Right cardiac atrium (tissue), 5 donors: ENCODE measurements at places on chromosomes 11 and 22. TPM values are rescaled to one million over a fixed set of nuclear protein-coding genes. Genes with fewer than 3 reads are reported as not detected.

DNA sequence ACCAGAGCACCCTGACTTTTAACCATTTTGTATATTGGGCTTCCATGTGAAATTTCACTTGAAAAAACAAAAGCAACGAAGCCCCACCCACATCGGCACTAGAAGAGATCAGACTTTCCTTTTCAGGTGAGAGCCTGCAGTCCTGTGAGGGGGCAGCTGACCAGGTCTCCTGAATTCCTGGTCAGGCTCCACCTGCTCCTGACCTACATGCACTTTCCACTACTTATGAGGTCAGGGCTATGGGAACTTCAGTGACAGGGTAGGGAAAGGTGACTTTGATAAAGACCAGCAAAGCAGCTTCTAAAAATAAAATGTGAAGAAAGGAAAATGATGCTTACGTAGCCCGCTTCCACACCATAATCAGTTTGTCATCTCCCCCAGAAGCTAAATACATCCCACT lies 24.7 kb downstream of the HIRA start:
- no peak for DNase-seq

- peak; percentile 65 for DNase-seq
Measured at GRCh38 chr11:62171261-62171723, 18.7 kb upstream of the SCGB1D1 start.

The DCHS1 gene
- 6.4 TPM for polyA plus RNA-seq

- DNase-seq: no peak
Measured at GRCh38 chr22:44473580-44473979, 24.5 kb downstream of the RTL6 start.

DNA sequence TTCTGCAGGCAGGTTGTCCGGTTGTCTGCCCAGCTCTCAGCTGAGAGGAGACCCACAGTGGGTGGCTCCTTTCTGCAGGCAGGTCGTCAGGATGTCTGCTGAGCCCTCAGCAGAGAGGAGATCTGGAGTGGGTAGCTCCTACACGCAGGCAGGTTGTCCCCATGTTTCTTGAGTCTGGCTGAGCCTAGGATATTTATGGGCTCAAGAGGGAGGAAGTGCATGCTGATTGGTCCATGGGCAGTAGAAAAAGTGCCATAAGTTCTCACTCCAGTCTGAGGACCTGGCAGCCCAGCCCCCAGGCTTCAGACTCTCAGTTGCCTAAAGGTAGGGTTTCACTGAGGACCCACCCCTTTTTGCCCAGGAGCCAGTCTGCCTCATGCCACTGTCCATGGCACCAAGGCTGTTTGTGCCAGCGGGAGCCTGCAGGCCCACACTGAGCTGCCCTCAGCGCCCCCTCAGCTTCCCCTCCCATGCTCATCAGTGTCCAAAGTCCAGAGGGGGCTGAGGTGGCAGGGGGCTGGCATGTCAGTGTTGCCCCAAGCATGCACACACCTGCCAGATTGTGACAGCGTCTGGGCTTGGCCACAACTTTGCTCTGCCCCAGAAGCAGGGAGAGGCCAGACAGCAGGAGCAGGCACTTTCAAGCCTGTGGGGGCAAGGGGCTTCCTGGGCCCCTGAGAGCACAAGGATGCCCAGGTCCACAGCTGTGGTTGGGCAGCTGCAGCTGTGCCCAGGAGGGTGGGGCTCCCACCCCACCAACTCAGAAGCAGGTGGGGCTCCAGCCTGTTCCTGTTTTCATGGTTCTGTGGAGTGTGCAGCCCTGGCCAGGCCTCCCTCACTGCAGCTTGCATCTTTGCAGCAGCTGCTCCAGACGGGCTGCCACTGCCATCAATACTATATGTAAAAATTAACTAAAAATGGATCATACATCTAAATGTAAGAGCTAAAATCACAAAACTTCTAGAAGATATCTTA lies 3.8 kb upstream of the RNF141 start:
- no peak for DNase-seq

The SCN3B gene
- polyA plus RNA-seq: 0.41 TPM

The DTX4 gene
- 0.70 TPM for polyA plus RNA-seq

The FOSL1 gene
- 2.6 TPM for polyA plus RNA-seq

GRCh38 chr11:123427405-123427804 lies 2.7 kb upstream of the GRAMD1B start:
- DNase-seq: no peak

- DNase-seq: peak; percentile 99
Measured at GRCh38 chr11:45917623-45918330, at the start of gene PEX16. PEX16 (minus strand) TSS chr11:45917877; CDS start chr11:45917811, 66 bp downstream.

The FAM180B gene
- 0.25 TPM for polyA plus RNA-seq

The ANO9 gene
- 0.20 TPM for polyA plus RNA-seq

DNA sequence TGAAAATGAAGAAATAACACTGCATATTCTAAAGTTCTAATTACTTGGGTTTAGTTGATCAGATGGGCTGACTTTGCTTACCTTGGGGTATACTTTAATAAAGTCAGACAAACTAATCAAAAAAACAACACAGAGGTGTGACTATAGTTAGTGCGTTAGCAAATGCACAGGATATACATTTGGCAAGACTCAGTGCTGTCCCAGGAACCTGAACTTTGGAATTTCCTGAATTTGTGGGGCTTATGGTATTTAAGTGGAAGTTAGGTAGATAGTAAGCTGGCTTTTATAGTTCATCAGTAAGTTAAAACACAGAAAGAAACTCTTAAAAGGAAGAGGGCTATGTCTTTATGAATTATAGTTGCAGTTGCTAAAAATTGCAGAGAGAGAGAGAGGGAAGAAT lies 302.6 kb upstream of the DDI1 start:
- no peak for DNase-seq

DNA sequence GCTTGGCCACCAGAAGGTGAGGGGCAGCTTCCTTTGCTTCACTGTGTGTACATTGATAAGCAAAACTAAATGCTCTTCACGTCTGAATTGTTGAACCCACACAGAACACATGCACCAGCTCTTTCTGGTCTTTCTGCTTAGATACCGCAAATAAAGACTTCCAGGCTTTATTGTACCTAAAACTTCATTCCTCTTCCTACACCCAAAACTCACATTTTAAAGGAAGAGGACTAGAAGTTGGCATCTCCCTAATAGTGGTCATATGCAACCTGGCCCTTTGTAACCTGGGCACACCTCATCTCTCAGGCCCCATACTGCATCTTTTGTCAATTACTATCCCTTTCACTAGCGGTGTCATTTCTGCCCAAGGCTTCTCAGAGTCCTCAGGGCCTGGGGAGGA lies 5.9 kb downstream of the SLC17A6 start:
- no peak for DNase-seq

DNA sequence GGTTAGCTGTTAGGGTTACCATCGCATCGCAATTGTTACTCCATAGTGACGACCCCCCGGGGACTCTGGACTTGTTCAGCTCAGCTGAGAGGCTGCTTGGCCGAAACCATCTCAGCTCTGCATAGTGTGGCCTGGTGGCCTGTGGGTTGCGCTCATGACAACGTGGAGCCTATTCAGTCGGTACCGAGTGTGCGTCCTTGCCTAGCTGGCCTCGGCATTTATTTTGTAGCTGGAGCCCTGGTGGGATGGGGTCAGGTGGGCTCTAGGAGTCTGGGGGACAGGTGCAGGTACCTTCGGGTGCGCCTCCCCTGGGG lies 13.5 kb downstream of the LRP5 start:
- no peak for DNase-seq

The LDHAL6A gene
- 0.16 TPM for polyA plus RNA-seq

- DNase-seq: no peak
Measured at GRCh38 chr11:104594228-104594958, 303.9 kb downstream of the CASP12 start.

DNA sequence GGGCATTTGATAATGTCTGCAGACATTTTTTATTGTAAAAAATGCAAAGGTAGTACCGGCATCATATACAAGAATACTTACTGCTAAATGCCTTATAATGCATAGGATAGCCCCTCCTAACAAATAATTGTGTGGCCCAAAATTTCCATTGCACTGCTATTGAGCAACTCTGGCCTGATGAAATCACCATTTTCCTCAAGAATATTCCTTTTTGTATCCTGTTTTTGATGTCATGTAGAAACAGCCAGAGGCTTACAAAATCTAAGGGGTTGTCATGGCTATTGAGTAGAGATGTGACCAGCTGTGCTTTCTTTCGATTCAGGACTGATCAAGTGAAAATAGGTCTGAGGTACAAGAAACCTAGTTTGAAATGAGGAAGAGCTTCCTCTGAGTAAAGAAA lies 854.3 kb downstream of the KCNA4 start:
- no peak for DNase-seq

The TRIM66 gene
- polyA plus RNA-seq: 1.6 TPM

GRCh38 chr11:100561323-100561722 lies 125.8 kb upstream of the ARHGAP42 start:
- DNase-seq: no peak

DNA sequence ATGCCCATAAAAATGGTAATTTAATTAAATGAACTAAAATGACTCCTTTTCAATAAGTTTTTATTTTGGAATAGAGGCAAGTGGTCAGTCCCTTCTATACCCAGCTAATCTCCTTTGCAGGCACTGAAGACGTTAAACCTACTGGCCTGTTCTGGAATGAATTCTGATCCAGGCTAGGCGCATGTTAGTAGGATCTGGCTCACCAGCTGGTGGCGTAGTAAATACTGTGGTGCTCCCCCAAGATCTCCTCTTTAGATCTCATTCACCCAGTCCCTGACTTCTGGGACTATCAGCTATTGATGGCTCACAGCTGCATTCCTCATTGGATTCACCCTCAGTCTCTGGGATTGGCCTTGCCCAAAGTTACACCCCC lies 173.7 kb upstream of the DDI1 start:
- DNase-seq: no peak

DNA sequence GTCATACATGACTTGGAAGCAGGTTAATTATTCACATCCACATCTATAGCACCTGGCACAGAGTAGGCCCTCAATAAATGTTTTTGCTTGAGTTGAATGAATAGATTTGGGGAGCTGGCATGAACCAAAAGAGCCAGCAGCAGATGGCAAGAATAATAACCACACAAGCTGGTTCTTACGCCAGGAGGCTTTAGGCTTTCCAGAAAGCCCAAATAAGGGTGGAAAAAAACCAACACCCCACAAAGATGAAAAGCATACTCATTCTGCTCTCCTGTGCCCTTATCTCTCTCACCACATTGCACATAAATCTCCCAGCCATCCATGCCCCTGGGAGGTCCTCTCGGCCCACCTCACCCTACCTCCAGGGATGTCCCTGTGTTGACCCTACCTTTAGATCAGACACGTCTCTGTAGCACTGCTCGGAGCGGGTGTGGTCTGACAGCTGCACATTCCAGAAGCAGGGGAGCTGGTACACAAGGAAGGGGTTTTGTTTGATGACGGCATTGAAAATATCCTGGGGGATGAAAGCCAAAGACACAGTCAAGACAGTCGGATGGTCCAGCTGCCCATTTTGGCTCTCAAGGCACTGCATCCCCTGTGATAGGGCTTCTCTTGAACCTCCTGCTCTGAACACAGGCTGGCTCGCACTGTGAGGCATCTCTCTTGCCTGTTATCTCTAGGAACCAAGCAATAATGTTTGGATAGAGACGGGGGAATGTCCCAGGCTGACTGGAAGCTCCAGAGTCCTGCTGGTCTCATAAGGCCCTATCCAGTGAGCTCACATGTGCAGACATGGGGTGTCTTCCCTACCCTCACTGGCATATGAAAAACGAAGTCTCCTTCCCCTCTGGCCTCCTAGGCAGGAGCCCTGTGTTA lies 323.6 kb upstream of the SYN3 start:
- DNase-seq: no peak

The FXYD6 gene
- polyA plus RNA-seq: 54.1 TPM

- no peak for DNase-seq
Measured at GRCh38 chr22:26238596-26238995, 69.3 kb downstream of the SEZ6L start.

The PGA5 gene
- 3.6 TPM for polyA plus RNA-seq

DNA sequence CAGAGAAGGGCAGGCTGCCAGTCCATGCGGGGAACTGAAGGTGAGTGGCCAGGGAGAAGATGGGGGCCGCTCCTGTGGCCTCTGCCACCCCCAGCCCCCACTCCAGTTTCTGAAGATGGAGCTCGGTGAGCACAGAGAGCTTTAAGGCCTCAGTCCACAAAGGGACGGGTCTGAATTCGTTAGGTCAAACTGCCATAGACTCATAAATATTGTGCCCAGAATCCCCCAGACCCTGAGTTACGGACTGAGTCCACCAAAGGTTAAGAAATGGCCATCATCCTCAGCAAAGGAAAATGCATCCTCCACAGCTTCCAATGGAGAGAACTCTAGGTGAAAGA lies 344.2 kb downstream of the BUD13 start:
- DNase-seq: no peak

GRCh38 chr11:1153951-1154493 lies 3.7 kb upstream of the MUC5AC start:
- no peak for DNase-seq

GRCh38 chr22:23823331-23823791 lies 15.4 kb downstream of the DERL3 start:
- peak; percentile 74 for DNase-seq

GRCh38 chr11:120385110-120385509 lies 48.9 kb downstream of the ARHGEF12 start:
- DNase-seq: no peak

The OR10D3 gene
- not detected for polyA plus RNA-seq

The CARNS1 gene
- polyA plus RNA-seq: 5.2 TPM

- no peak for DNase-seq
Measured at GRCh38 chr11:83181815-83182214, 11.7 kb upstream of the ANKRD42 start.

DNA sequence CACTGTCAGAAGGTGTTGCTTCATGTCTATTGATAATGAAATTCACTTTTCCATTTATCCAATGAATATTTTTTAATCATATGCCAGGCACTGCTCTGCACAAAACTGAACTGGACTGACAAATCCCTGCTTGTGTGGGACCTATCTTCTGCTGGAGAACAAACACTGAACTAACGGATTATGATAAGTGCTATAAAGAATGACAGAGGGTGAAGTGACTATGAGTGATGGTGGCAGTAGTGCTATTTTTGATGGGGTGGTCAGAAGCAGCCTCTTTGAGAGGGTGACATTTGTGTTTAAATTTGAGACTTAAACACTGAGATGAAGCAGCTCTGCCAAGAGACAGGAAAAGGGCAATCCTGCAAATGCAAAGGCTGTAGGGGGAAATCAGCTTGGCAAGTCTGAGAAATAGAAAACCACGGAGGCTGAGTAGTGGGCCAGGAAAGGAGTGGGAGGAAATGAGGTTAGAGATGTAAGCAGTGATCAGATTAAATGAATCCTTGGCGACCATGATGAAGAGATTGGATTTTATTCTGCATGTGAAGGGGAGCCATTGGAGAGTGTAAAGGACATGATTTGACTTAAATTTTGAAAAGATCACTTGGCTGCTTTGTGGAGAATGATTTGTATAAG lies 6.0 kb downstream of the TBCEL start:
- DNase-seq: no peak

The SLC25A1 gene
- 26.5 TPM for polyA plus RNA-seq

The NPAT gene
- 2.8 TPM for polyA plus RNA-seq

The CRYBB2 gene
- not detected for polyA plus RNA-seq

The HMOX1 gene
- polyA plus RNA-seq: 6.1 TPM

GRCh38 chr11:58525037-58525614 lies 17.2 kb upstream of the OR5B21 start:
- DNase-seq: no peak

DNA sequence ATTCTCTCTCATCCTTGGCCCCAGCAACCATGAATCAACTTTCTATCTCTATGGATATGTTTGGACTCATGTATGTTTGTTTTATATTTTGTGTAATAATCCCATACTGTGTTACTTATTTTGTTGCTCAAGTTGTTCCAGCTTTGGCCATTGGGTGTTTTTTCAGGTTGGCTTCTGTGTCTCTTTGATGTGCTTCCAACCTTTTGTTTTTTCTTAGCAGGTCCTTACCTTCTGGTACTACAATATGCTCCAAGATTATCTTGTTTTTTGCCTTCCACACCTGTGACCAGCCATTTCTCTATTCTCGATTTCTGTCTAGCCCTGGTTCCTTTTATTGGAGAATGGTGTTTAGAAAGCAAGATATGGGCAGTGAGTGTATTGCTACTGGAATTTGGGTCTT lies 14.2 kb downstream of the GVQW3 start:
- DNase-seq: no peak
